ENCODE measurements at places on chromosomes 4 and X.

DNA sequence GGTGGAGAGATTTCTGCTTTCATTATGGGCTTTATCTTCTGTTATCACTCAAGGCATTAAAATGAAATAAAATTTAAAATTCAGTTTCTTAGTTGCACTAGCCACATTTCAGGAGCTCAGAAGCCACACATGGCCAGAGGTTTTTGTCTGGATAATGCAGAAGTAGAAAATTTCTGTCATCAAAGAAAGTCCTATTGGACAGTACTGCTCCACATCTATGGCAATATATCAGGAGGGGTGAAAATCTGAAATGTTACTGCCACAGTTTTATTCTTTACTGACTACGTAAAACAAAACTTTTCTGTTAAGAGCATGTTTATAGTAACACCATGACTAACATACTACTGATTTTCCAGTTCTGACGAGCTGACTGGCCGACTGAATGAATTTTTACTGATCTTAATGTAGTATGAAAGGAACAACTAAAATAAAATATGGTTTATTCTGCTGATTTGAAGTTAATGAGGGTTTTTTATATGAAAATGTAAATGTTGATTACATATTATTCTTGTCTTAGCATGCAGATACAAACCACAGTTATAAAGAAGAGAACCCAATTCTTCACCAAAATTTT, 264.0 kb upstream of the HAND2 start:
- peak; percentile 78 for DNase-seq

- DNase-seq = no peak
Measured at GRCh38 chr4:107814758-107815157, 10.0 kb upstream of the SGMS2 start.

DNA sequence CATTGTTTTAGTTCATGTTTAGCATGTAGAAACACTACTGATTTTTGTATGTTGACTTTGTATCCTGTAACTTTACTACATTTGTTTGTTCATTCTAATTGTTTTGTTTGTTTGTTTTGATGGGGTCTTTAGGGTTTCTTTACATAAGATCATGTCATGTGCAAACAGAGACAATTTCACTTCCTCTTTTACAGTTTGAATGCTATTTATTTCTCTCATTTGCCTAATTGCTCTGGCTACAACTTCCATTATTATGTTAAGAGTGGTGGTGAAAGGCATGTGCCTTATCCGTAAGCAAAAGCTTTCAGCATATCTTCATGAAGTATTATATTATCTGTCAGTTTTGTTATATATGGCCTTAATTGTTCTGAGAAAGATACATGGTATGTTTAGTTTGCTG, 571.1 kb downstream of the PCDH7 start:
- DNase-seq = no peak

GRCh38 chr4:10587697-10588096, 96.9 kb downstream of the CLNK start:
- DNase-seq = no peak
